ENCODE measurements at places on chromosomes 16 and 17. TPM values are rescaled to one million over a fixed set of nuclear protein-coding genes. Genes with fewer than 3 reads are reported as not detected.

- DNase-seq, result no peak
These were observed 50.9 kb upstream of the CDC42EP4 start for GRCh38 chr17:73362697-73363096.

GRCh38 chr16:84810518-84811273, 9.1 kb upstream of the CRISPLD2 start:
- DNase-seq, result peak; percentile 77

DNA sequence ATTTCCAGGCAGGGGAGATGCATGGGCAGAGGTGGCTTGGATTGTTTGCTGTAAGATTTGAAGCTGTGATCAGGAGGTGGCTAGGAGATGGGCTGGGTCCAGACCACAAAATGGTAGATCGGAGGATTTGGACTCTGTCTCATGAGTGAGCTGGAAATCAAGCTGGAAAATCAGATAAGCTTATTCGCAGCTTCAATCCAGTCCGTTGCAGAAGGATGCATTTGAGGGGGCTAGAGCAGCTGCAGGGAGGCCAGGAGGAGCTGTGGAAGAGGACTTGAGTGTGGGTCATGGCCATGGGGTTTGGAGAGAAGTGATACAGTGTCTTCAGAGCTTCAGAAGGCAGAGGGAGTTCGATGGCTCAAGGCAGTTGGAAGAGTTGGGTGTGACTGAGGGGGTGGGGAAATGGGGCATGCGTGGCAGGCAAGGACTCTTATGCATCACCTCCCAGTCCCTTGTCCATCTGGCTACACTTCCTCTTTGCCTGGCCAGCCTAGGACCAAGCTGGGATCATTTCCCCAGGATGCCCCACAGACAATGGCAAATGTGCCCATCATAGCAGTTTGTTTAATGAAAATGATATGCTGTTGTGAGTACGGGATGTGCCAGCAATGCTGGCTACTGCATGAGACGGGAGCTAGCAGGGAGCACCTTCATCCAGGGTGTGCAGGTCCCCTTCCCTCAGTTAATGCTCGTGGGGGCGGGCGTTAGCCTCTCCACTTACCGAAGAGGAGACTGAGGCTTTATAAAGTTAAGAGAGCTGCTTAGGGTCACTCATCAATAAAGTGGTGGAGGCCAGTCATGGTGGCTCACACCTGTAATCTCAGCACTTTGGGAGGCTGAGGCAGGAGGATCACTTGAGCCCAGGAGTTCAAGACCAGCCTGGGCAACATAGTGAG, 20.6 kb downstream of the QPRT start:
- DNase-seq, result no peak

DNA sequence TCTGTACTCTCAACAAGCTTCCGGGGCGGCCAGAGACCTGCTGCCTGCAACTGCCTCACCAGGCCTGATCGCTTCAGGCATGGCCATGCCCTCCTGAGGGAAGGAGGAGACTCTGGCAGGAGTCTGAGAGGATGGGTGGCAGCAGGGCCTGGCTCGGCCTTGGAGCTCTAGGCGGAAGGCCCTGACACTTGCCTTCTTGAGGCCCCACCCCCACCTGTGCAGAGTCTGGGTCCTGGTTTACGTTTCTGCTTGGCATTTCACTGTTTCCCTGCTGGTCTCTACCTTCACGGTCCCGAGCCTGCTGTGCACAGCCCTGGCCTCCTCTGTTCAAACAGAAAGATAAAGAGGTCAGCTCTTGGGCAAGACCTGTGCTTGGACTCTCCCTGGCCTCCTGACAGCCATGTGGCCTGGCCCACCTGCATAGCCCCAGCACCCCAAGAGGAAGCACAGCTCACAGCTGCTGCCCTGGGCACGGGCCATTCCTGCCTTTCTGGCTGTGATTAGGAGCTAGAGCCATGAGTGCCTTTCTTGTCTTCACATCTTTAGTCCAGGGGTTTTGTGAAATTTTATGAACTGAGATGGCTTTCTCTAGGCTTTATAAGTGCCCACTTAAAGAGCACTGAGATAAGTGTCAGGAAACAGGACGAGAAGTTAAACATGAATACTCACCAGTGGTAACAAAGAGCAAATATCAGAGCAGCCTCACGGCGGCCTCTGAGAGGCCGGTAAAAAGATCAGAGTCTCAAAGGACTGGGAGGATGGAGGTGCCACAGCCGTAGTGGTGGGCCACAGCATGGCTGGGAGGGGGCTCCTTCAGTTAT, 25.6 kb upstream of the MTSS2 start:
- DNase-seq, result no peak

GRCh38 chr16:67560827-67561342, 1.4 kb upstream of the CTCF start:
- DNase-seq, result no peak

DNA sequence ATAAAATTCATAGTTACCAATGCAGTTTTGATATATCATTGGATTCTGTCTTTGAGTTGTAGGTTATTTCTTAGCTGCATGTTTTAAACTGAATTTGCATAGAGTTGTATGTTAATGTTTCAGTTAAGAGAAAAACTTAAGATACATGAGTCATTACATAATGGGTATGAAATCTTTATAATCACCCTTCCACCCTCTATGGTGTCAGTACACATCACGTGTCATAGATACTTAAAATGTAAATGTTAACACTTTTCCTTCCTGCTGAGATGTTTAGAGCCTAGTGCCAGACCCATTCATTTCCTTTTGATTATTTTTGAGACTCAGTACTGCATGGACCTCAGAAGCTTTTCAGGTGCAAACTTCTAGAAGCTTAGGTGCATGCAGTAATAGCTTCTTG, 20.5 kb downstream of the ZNF207 start:
- no peak for DNase-seq

DNA sequence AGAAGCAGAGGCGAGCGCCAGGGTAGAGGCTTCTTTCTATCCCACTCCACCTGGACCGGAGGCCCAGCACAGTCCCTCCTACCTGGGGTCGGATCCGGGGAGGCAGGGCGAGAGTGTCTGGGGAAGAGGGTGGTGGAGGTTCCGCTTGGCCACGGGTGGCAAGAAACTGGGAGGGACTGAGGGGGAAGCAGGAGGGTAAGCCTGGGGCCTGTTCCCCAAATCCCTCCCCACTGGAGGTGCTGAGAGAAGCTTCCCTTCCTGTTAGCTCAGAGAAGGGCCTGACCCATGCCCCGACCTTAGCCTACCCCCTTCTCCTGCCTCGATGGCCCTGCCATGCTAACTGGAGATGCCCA, 1.8 kb upstream of the TPPP3 start:
- DNase-seq, result no peak

DNA sequence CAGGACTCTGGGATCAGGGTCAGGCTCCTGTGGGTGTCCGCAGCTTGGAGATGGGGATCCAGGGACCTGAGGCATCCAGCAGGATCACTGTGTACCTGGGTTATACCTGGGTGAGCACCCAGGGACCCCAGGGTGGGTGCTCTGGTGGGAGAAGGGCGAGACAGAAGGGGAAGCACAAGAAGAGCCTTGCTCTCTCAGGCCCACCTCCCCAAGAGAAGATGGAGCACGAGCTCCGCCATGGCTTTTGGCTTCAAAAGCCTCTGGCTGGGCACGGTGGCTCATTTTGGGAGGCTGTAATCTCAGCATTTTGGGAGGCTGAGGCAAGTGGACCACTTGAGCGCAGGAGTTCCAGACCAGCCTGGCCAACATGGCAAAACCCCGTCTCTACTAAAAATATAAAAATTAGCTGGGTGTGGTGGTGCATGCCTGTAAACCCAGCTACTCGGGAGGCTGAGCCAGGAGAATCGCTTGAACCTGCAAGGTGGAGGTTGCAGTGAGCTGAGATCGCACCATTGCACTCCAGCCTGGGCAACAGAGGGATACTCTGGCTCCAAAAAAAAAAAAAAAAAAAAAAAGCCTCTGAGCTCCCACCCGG, 8.9 kb downstream of the DRC7 start:
- DNase-seq, result no peak

The CDRT15 gene
- total RNA-seq, result not detected

The TMEM235 gene
- not detected for total RNA-seq

The INCA1 gene
- 0.23 TPM for total RNA-seq

All from Daoy (cell line).